ENCODE measurements at places on chromosomes 12 and 14.

DNA sequence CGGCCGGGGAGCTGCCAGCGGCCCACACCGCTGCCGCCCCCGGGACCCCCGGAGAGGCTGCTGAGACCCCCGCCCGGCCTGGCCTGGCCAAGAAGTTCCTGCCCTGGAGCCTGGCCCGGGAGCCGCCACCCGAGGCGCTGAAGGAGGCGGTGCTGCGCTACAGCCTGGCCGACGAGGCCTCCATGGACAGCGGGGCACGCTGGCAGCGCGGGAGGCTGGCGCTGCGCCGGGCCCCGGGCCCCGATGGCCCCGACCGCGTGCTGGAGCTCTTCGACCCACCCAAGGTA lies 12.8 kb downstream of the SH2B3 start:
- DNase-seq, result no peak

DNA sequence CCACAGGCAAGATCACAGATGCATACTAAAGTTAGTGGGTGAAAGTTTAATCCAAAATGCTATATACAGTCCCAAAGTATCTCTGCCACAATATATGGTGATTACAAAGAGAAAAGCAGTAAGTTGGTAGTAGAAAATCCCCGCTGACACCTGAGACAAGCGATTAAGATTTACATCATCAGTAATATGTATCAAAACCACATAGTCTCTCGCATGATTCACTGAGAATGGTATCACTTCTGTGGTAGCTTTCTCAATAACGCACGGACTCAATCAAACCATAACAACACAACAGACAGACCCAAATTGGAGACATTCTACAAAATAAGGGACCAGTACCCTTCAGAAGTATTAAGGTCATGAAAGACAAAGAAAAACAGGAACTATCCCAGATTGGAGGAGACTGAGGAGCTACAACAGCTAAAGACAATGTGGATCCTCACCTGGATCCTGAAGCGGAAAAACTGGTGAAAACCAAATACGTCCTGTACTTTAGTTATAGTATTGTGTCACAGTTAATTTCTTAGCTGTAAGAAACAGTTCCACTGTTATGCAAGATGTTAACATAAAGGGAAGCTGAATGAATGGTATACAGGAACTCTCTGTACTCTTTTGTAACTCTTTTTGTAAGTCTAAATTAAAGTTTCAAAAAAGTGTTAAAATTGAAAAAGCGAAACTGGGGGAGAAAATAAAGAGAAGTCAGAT lies 51.0 kb downstream of the SPTLC2 start:
- no peak for DNase-seq

DNA sequence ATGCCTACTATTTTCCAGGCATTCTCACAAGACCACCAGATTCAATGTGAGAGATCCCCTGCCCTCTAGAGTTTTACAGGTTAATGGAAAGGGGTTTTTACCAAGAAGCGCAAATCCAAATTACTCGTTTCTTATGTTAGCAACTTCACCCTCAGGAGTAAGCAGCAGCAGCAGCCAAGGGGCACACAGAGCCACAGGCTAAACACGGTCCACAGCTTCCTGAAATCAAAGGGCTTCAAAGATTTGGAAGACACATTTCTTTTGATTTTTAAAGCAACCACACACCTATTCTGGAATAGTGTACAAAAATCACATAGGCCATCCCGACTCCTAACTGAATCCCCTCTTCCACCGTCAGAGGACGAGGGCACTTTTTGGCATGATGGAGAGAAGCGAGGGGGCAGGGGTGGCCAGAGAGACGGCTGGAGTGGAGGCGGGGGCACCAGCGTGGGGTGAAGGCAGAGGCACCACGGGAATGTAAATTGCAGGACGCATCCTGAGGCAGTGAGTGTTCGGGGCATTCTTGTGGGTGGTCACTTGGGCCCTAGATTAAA lies 107.0 kb downstream of the ARF6 start:
- DNase-seq, result no peak

- DNase-seq, result no peak
Observed at GRCh38 chr12:54351341-54351740, 12.9 kb downstream of the GPR84 start.

- DNase-seq, result no peak
Observed at GRCh38 chr14:93905623-93906022, 21.5 kb upstream of the FAM181A start.

DNA sequence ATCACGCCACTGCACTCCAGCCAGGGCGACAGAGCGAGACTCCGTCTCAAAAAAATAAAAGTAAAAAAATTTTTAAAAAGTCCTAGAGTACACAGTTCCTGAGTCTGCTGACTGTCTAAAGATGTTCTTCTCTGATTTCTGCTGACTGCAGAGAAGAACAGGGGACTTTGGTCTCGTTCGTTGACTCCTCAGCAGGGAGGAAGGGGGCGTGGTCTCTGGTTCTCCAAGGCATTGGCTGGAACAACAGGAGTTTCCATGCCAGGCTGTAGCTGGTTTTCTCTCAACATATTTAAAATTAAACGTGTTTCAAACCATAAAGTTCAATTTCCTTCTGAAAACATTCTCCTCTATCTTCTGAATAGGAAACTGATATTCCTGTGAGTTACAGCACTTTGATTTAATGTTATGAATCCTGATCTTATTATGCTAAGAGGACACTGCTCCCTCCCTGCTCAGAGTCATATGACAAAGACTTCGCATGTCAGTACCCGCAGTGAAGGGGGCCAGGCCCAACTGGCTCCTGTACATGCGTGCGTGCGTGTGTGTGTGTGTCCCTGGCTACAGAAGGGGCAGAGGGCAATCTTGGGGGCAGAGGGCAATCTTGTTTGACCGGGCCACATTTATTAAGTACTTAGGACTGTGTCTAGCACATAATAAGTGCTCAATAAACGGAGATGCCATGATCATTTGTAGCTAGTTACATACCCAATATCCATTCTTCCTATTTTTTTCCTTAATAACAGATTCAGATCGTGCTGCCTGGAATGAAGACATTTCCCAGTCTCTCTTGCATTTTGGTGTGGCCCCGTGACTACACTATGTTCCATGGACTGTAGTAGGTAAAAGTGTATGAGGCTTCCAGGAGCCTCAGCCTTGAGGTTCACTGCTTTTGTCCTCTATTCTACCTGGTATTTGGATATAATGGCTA lies 16.5 kb upstream of the HNF1A start:
- no peak for DNase-seq

DNA sequence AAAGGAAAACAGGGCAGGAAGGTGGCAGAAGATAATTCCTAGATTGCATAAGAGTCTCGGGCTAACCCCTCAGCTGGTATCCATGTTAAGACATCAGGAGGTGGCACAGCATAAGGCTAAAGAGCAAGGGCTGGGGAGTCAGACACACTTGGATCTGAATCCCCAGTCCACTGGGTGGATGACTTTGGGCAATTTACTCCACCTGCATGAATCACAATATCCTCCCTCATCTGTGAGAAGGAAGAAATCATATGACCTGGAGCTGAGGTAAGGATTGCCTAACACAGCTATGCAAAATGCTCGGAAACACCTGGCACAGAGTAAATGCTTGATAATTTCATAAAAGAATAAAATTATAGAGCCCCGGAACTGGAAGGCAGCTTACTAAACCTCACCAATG lies 217.9 kb downstream of the PIK3C2G start:
- DNase-seq, result no peak

GRCh38 chr12:28331130-28331529 lies 140.9 kb downstream of the CCDC91 start:
- DNase-seq, result no peak

DNA sequence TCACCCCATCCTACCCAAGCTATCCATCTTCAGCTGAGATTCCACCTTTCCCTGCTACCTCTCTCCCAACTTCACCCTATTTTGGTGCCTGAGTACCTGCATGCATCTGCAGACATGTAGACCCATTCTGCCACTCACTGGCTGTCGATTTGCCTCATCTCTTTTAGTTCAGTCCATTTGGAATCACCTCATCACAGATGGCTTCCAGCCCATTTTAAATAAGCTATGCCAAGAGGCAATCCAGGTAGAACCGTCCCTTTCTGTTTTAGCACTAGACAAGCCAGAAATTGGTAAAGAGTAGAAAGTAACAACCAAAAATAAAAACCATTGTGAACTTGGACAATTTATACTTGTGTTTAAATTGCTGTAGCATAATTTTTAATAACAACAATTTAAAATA lies 11.3 kb downstream of the SLC35F4 start:
- DNase-seq, result no peak

- DNase-seq, result no peak
Observed at GRCh38 chr12:41293011-41293410, 104.9 kb downstream of the PDZRN4 start.

GRCh38 chr12:94763462-94763861 lies 113.1 kb upstream of the TMCC3 start:
- no peak for DNase-seq

GRCh38 chr12:50541139-50541538 lies 36.4 kb downstream of the DIP2B start:
- no peak for DNase-seq

DNA sequence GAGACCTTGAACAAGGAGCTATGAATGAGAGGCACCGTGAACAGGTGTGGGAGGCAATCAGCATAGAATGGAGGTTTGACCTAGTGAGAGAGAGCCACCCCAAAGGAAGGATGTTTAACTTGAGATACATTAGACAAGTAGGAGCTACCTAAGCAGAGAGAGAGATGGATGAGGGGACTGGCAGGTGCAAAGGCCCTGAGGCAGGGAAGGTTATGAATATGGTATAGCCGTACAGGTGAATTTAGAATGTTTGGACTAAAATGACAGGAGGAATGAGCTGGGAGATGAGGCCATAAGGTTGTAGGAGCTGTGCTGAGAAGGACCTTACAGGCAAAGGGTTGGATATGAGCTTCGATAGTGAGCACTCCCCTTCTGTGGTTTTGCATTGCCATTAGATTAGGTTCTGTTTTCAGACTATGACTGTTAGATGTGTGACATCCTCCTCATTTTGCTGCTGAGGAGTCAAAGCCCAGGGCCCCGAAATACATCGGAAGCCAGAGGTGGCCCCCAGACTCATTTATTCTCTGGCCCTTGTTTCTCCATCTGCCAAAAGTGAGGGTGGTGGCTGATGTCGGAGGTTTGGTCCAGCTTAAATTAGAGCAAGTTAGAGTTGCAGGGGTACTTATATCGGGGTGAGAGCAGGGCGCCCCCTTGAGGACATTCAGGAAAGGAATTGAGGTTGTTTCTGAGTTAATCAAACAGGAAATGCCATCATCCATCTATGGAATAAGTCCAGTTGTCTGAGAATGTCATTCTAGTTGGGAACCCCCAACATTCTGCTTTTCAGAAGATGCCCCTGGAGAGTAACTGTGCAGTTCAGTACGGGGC lies 29.4 kb downstream of the SLC24A4 start:
- DNase-seq, result no peak

GRCh38 chr12:62192903-62193250 lies 67.3 kb upstream of the USP15 start:
- no peak for DNase-seq

DNA sequence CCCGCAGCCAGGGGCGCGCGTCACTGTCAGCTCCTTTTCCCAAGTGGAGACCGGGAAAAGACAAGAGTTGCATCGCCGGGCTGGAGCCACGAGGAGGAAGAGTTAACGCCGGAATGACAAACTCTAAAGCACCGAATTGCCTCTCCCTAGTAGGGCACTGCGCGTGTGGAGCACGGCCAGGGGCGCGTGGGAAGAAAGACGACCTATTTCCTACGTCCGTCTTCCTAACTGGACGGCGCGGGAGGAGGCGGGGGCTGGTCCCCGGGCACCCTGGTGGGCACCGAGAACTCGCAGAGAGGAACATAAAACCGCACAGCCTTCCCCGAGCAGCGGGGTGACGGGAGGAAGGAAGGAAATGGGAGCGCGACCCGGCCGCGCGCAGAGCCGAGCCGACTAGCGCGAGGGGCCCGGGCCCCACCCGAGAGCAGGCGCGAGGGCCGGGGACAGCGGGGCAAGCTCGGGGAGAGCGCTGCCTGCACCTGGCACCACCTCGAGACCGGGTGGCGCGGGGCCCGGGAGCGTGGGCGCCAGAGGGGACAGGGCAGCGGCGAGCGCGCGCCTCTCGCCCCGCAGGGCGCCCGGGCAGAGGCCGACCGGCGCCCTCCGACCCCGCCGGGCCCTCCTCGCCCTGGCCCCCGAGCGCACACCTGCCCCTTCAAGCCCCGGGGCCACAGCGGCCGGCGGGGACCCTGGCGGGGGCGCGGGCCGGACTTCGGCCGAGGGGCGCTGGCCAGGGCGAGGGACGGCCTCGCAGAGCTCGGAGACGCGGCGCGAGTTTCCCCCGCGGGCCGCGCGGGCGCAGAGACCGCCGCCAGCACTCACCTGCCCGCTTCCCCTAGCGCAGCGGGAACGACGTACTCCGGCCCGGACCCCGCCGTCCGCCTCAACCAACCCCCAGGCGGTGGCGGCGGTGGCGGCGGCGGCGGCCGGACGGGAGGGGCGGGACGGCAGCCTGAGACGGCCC lies at the start of gene SETD3:
SETD3 (minus strand) TSS at position 954 of the 964 bp plus-strand sequence. CDS start 15,054 bp downstream, outside the sequence.
- DNase-seq, result peak; percentile 32

DNA sequence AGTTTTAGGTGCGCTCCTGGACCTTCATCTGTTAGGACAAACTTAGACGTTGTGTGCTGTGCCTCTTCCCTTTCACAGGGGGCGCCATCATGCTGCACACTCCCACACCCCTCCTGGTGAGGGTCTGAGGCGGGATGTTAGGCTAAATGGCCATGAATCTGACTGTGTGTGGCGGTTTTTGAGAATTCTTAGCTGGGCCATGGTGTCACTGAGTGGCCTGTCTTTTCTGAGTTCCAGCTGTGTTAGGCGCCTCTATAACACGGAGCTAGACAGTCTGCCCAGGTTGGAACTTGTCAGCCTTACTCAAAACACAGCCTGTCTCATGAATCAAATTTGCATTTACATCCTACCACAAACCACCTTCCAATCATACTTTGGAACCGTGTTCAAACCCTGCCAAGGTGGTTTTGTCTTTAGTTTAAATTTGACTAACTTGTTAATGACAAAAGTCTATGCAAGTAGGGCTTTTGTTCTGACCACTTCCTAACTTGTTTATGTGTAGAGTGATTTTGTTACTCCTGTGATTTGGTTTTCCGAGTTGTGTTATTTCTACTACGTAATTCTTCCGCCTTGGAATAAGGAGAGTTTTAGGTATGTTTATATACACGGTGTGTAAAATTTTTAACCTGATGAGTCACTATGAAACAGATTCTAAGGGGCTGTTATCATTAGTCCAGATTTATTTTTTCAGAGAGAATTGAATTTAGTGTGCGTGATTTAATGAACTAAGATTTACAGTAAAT lies 19.6 kb downstream of the ACVR1B start:
- DNase-seq, result no peak

- DNase-seq, result no peak
Observed at GRCh38 chr14:37221073-37221472, 23.3 kb downstream of the MIPOL1 start.

- no peak for DNase-seq
Observed at GRCh38 chr12:92365836-92366235, 220.2 kb upstream of the BTG1 start.

- DNase-seq, result no peak
Observed at GRCh38 chr14:79408696-79409095, 802.6 kb downstream of the DIO2 start.

- no peak for DNase-seq
Observed at GRCh38 chr12:1919284-1919683, 832 bp upstream of the CACNA2D4 start.

GRCh38 chr12:24244231-24244630 lies 294.8 kb upstream of the SOX5 start:
- DNase-seq, result no peak

Measured in activated gamma-delta T cell (primary cell).